ENCODE measurements at places on chromosomes 11 and 22.

DNA sequence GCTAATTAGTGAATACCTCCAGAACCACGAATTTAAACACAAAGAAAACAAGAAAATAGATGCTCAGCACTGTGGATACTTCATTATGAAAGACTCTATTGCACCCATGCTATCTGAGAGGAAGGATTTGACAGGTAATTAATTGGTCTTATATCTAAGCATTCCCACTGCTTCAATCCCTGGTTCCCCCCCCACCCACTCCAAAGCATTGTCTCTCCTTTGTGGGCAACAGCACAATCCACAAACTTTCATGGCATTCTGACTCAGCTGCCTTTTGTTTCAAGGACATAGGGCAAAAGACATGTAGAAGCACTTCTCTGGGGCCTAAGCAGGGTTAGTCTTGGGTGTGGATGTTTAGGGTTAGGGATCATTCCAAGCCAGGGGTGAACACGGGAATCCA lies 551.4 kb downstream of the BUD13 start:
- DNase-seq = no peak

GRCh38 chr22:37533995-37534394 lies 14.8 kb upstream of the CARD10 start:
- DNase-seq = peak; percentile 65

GRCh38 chr11:75389276-75389605 lies 10.1 kb upstream of the RPS3 start:
- no peak for DNase-seq

- DNase-seq = no peak
Observed at GRCh38 chr11:71309181-71309580, 56.8 kb upstream of the SHANK2 start.

DNA sequence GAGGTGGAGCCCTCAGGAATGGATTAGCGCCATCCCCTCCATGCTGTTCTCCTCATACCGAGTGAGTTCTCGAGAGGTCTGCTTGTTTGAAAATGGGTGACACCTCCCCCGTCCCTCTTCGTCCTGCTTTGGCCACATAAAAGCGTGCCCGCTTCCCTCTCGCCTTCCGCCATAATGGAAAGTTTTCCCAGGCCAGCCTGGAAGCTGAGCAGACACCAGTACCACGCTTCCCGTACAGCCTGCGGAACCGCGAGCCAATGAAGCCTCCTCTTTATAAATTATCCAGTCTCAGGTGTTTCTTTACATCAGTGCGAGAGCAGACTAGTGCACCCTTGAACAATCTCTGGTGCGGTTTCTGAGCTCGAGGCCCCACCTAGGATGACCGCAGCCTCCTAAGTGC lies 12.8 kb downstream of the ALG12 start:
- DNase-seq = no peak

DNA sequence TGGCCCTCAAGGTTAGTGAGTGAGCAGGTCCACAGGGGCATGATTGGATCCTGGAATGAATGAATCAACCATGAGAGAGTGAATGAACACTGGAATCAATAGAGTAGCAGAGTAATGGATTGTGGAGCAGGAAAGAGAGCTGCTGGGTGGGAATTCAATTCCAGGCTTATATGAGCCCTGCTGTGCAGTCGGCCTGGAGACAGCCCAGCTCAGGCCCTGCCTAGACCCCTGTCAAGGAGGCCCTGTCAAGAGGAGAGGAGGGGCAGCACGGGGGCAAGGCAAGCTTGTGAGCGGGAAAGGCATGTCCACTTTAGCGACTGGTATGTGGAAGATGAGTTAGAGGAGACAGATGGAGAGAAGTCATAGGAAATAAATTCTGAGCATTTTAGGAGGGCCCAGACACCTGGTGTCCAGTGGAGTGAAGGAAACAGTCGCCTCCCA lies 1.3 kb upstream of the FOLR1 start:
- no peak for DNase-seq

GRCh38 chr22:50507421-50507990 lies at the start of gene LMF2:
TSS of gene LMF2 (minus strand) at chr22:50507702. CDS start at chr22:50507675, 27 bp downstream.
- DNase-seq = no peak

DNA sequence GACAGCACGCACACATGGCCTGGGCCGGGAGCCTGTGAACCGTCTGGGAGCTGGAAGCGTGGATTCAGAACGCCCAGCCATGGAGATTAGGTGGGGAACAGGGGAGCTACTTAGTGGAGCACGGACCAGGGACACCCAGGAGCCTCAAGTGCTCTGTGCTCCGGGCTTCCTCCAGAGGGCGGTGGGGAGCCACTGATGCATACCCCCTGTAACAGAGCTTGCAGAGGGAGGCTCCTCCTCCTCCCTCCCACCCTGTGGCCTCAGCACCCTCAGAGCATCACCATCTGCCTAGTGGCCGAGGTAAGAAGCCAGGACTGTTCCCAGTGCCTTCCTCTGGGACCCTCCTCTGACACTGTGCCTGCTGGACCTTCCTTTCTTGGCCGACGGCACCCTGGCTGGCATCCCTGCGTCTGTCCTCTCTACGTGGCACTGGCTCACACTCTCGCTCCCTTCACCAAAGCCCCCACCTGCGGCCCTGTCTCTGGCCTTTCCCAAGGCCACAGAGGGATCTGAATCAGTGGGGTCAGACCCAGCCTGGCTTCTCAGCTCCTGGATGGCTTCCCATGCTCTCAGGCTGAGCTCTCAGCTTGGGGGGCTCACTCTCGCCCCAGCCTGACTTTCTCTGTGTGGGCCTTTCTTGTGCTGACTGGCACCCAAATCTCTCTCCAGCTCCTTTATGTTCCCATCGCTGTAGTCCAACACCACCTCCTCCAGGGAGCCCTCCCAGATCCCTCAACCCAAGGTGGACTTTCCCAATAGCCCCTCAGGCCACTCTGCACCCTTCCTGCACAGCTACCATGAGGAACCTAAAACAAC lies 780.9 kb downstream of the BRD1 start:
- no peak for DNase-seq

DNA sequence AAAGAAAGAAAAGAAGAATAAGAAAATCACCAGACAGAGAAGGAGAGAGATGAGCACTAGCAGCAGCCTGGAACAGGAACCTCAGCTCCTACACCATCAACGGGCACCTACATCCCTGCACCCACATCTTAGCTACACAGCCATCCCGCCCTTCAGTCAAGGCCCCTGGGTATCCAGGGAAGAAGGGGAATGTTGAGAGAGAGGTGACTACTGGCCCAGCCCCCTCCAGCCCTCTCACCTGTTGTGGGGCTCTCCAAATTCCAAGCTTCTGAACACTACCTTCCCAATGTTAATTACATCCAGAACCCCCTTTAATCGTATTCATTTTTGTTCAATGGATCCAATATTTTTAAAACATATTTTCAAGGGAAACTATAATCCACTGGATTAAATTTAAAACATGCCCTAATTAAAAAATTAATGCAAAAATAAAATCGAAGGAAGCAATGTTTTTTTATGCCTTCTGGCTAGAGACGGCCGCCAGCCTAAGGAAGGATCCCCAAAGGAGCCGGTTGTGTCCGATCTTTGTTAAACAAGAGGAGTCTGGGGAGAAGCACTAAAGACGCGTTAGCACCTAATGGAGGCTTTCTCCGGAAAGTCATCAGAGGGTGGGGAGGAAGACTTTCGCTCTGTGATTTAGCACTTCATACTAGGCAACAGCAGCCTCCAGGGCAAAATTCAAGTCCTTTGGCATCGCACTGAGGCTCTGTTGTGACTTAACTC lies 9.5 kb downstream of the TPST2 start:
- DNase-seq = no peak

DNA sequence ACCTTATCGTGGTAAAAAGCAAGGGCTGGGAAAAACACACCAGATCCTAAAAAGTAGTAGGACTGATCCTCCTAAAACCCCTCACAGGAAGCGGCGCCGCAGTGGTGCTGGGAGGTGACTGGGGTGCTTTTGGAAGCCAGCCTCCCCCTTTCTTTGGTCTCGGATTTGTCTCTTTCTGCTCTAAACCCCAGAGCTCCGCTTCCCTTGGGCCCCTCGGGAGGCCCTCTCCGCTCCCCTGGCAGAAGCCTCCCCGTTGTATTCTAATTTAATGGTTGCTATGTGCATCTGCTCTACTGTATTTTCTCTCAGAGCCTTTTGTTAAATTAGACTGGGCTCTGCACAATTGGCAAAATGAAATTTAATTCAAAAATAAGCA lies 587.7 kb downstream of the OPCML start:
- DNase-seq = no peak

DNA sequence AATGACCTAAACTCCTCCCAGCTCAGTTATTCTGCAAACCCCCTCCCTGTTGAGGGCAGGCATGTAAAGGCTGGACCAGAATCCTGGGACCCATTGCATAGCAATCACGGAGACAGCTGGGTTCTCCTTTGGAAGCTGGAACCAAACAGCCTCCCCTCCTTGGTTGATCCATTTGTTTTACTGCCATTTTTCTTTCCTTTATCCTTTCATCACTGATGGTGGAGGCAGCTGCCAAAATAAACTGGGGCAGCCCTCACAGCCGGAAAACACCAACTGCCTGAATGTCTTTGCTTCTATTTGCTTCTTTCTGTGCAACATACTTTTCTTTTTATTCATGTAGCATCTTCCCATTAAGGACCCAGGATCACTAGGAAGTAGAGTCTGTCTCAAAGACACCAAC lies 150.0 kb upstream of the SYT13 start:
- no peak for DNase-seq

DNA sequence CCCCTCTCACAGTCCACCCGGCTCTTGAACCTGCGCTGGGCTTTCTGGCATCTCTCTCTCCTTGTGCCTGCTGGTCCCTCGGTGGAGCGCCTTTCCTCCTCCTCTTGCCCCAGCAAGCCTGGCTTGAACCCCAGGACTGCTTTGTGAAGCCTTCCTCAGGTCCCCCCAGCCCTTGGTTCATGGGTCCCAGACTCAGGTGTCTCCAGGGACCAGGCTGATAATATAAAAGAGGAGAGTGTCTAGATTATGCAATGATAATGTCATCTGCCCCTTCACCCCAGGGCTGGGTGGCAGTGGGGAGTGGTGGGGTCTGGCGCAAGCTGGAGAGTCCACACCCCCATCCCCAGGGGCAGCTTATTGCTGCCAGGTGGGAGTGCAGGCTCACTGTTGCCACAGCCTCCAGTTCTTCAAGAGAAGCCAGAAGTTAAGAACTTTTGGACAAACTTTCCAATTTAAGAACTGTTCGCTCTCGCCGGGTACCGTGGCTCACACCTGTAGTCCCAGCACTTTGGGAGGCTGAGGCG lies 36.6 kb upstream of the PARVG start:
- no peak for DNase-seq

- peak; percentile 70 for DNase-seq
Observed at GRCh38 chr11:9802291-9802861, 138.5 kb downstream of the SWAP70 start.

DNA sequence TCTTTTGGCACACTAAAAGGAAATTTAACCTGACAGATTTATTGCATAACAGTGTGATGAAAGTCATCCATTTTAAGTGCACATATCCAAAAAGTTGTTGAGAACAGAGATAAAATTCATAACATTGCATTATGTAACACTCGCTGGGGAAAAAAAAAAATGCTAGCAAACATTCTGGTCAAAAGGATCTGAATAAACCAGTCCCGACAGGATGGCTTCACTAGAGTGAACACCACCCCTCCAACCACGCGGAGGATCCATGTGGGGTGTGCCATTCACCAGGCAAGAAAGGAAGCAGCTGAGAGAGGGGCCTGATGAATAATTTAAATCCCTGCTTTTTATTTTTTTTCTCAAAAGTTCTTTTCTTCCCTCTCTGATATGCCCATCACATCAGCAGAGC lies 258.7 kb downstream of the DCDC1 start:
- DNase-seq = no peak

DNA sequence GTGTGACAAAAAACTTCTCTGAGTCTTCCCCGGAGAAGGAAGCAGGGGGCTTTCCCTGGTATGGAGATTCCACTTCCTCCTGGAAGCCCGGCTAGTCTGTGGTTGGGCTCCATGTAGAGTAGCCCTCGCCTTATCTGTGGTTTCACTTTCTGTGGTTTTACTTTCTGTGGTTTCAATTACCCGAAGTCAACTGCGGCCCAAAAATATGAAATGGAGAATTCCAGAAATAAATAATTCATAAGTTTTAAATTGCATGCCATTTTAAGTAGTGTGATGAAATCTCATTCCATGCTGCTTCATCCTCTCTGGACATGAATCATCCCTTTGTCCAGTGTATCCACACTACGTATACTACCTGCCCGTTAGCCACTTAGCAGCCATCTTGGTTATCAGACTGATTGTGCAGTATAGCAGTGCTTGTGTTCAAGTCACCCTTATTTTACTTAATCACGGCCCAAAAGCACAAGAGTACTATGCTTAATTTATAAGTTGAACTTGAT lies 275.0 kb upstream of the SESN3 start:
- no peak for DNase-seq

DNA sequence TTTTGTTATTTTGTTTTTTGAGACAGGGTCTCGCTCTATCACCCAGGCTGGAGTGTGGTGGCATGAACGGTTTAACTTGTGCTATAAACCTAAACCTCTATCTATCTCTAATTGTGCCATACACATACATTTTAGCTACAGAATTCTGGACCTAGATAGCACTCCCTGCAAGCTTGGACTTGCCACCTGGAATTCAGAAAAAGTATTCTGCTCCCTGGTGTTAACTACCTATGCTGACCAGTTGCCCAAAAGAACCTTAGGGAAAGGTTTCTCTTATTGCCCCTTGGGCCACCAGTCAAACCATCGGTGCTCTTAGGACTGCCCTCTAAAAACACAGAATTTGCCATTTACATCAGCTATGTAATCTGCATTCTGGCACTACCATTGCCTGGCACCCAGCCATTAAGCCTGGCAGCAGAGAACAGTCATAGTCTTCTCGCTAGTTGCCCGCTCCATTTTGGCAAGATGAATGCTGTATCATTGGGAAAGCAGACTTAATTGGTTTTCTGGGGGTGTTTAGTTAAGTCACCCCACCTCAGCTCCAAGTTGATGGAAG lies 55.3 kb downstream of the ETS1 start:
- no peak for DNase-seq

DNA sequence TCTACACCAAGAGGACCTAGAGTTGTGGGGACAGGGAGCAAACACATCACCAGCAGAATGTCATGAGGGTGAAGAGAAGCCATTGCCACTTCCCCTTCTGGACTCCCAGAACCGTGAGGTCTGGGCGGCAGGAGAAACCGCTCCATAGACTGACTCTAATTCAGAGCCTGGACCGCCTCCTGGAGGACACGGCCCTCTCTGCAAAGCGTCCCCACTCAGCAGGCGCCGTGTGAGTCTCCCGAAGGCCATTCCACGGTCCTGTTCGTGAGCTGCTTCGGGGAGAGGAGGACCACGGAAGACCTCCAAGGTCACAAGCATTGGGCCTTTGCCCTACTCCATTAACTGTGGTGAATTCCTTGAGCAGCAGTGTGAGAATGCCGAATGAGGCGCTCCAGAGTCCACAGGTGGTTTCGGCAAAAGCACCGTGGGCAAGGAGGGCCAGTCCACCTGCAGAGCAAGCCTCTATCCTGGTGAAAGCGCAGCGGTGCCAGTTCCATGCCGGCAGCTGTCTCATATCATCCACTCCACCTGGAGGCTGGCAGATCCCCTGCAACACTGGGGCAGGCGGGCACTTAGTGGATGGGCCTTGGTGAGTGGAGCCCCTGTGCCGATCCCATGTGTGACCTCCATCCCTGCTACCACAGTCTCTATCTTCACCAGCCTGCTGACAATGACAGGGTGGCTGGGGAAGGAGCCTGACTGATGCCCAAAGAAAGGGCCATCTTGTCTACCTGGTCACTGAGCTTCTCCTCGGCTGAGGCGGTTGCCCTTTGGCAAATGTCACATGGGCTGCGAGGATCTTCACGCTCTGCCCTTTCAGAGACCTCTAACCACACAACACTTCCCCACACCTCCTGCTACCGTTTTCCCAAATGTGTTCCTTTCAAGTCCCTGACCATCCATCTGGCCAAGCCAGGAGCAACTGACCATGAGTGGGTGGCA lies 7.5 kb downstream of the C11orf21 start:
- DNase-seq = no peak

Data from AG04450 (cell line).